ENCODE measurements at places on chromosomes 11 and 22.

- no peak for DNase-seq
These were observed 82.6 kb downstream of the LRRC32 start for GRCh38 chr11:76587820-76588454.

- no peak for DNase-seq
These were observed 859 bp upstream of the FGF19 start for GRCh38 chr11:69704508-69705253.

DNA sequence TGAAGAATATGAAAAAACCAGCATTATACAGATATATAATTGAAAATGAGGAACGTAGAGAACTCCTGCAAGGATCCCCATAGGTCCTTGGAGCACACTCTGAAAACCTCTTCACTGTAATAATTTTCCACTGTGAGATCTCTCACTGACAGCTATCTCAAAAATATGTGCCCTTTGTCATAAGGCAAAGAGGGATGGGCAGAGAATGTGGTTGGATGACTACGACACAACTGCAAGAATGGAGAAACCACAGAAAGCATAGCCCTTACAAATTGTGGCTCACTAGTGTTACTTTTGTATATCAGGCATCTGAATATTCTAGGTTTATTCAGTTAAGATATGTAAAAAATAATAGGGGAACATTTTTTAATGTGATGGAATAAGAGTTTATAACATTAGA lies 7.9 kb upstream of the CTSC start:
- no peak for DNase-seq

DNA sequence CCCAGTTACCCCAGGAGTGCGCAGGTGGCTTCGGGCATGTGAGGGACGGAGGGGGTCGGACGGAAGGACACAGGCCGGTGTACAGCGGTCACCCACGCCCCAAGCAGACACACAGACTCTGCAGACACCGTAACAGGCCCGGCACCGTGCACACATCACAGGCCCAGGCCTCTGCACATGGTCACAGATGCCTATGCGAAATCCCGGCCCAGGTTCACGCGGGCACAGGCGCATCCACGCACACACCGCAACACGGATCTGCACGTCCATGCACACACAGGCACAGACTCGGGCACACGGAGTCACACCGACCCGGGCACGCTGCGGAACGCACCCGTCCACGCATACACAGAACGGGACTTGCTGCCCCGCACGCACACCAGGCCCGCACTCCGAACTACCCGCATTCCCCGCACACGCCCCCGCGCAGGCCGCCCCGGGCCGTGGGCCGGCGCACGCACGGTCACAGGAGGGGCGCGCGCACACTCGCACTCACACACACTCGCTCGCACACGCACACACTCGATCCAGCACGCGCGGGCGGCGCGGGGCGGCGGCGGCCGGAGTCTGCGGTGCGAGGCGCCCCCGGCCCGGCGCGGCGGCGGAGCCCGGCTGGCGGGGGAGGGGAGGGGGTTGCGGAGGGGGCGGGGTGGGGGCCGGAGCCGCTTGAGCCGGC lies at the start of gene MGAT3:
Gene MGAT3 (plus strand): TSS at position 491 of the 676 bp plus-strand sequence. CDS start 30,336 bp downstream, outside the sequence.
- DNase-seq = no peak

DNA sequence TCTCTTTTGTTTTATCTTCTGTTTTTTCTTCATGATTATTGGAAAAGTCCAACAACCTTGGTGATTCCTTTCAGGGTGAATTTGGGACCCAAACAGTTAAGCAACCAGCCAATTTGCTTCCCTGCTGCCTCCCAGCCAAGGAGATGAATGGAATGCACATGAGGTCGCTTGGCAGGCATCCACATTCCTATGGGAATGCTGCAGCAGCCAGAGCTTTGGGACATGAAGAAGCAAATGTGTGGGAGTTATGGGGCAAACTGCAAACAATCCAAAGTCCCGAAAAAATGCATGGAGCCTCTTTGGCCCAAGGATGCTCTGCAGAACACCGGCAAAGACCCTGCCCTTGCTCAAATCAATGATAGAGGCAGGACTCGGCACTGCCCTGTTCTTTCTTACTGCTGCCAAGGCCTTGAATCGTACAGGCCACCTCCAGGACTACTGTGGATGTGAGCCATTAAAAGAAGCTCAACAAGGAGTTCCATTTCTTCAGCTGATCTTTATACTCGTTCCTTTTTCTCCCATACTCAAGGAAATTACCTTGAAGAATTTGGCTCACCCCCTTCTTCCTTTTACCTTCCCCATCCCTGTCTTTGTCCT lies 117.3 kb upstream of the TEAD1 start:
- DNase-seq = no peak

- DNase-seq = no peak
These were observed 8.6 kb upstream of the EIF3M start for GRCh38 chr11:32575070-32575469.

GRCh38 chr22:27032091-27032761 lies 374.8 kb downstream of the MIAT start:
- DNase-seq = no peak

- no peak for DNase-seq
These were observed 82.0 kb upstream of the ARHGAP32 start for GRCh38 chr11:129273944-129274711.

DNA sequence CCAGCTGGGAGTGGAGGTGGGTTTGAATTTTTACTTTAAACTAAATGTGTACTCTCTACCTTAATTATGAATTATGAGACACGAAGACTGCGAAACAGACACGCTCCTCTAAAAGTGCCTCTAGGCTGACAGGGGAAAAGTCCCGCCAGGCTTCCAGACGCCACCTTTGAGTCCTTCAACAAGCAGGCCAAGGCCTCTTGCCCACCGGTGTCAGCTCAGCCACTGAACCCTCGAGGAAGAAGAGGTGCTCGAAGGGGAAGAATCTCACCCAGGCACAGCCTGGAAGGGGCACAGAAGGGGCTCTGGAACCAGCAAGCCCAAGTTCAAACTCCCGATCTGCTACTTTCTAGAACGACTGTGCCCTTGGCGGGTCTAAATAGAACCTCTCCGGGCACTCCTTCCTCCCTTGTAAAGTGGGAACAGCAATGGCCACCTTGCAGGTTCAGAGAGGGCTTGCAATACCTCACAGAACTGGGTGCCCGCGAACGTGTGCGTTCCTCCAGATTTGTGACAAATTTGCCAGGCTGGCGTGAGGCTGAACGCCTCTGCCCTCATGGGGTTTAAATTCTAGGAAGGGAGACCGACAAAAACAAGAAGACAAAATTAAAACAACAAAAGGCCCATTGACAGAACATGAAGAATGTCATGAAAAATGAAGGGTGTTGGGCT lies 158.5 kb upstream of the GRK3 start:
- DNase-seq = no peak

- DNase-seq = no peak
These were observed 1.4 kb downstream of the SLC5A1 start for GRCh38 chr22:32044477-32044876.

GRCh38 chr22:44245867-44246266 lies 65.1 kb downstream of the PARVG start:
- DNase-seq = no peak

DNA sequence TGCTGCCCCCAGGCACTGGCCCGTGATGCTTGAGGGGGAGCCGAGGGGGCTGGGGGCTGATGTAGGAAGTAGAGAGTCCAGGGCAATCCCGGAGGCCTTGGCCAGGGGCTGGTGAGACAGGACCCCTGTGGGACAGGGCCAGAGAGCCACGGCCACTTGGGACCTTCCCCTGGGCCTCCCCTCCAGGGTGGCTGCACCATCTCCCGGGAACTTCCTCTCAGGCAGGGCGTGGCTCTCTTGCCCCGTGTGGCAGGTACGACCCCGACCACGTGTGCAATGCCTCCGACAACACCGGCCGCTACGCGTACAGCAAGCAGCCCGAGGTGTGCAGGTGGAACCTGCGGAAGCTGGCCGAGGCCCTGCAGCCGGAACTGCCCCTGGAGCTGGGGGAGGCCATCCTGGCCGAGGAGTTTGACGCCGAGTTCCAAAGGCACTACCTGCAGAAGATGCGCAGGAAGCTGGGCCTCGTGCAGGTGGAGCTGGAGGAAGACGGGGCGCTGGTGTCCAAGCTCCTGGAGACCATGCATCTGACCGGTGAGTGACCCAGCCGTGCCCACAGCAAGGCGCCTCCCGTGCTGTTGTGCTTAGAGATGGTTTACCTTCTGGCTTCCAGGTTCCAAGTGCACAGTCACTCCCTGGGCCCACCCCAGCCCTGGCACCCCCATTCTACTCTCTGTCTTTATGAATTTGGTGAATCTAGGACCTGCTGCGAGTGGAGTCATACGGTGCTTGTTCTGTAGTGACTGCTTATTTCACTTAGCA lies 9.7 kb downstream of the SELENOO start:
- no peak for DNase-seq

- DNase-seq = no peak
These were observed 35.8 kb upstream of the POU2AF2 start for GRCh38 chr11:111209543-111210355.

DNA sequence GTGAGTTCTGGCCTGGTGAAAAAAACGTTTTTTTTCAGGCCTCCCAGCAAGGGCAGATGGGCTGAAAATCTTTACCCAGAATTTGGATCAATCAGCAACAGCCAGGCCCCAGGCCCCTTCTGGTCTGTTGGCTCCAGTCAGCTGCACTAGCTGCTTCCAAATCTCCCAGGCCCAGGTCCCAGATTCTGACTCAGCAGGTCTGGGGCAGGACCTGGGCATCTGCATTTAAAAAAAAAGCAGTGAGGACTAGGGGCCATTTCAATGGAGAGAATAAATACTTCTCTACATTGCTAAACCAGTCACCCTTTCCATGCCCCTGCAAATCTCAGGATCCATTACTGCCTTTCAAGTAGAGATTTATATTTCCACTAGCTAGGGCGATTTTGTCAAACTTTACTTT lies 4.3 kb downstream of the SLC15A3 start:
- DNase-seq = no peak

- DNase-seq = no peak
These were observed 8.1 kb downstream of the MALAT1 start for GRCh38 chr11:65506772-65507505.

- no peak for DNase-seq
These were observed 149.6 kb downstream of the C11orf91 start for GRCh38 chr11:33551051-33551450.

DNA sequence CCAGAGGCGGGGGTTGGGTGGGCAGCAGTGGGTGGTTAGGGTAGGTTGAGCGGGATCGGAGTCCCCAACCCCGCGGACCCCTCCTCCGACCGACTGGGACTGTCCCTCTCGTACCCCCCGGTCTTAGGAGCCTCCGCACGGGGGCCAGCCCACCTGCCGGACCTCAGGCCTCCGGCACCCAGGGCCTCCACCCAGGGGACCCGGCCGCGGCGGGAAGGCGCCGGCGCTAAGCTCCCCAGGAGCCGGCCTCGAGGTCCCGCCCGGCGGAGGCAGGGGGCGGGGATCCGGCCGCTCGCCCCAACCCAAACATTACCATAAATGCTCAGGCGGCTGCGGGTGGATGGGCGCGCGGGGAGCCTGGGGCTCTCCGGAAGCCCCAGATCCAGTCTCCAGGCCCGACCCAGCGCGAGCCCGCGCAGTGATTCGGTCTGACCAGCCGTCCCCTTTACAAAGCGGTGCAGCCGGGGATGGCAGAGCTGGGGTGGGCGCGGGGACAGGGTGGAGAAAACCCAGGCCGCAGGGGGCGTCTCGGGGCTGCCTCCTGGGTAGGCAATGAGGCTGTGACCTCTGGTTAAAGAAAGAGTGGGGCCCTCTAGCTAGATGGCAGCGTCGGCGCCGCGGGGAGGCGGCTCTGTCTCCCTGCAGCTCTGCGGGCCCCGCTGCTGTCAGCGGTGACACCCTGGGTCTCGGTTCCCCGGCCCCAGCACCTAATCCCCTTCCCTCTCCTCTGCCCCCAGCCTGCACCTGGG lies 4.0 kb upstream of the MCAM start:
- no peak for DNase-seq

- no peak for DNase-seq
These were observed 95.8 kb downstream of the TBC1D22A start for GRCh38 chr22:46858181-46858771.

GRCh38 chr11:14420223-14420622 lies 61.2 kb upstream of the RRAS2 start:
- DNase-seq = no peak

DNA sequence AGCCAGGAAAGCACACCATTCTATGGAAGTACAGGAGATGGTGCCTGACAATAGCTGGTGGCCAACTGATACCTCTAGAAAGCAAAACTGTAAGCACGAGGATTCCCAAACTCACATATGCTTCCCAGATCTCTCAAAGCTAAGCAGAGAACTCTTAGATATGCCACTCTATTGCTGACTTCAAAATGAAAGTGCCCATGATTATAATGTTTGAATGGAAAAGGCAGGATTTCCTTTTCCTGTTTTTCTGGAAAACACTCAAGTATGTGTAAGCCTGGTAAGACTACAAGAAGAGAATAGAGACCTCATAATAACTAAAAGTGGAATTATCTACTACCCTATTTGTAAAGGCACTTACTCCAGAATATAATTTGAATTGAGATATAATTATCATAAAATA lies 2.6 kb upstream of the CARD18 start:
- DNase-seq = no peak

GRCh38 chr22:33918676-33919365 lies 1.5 kb downstream of the LARGE1 start:
- no peak for DNase-seq

DNA sequence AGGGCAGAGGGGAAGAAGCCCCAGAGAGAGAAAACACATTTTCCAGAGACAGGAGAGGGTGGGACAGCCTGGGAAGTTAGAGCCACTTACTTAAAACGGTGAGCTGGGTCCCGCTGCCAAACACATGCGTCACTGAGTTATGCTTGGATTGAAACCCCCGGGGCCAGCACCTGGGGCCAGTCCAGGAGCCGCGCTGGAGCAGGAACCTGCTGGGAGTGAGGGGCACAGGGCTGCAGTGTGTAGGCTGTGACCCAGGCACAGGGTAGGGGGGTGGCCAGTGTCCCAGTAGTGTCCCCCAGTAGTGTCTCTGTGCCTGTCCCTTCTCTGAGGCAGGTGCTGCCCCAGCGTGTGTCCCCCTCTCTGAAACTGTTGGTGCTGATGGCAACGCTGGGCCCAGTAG lies 5.2 kb downstream of the IGLL1 start:
- no peak for DNase-seq

GRCh38 chr11:62574363-62575071 lies 826 bp upstream of the EEF1G start:
- no peak for DNase-seq

Data from stimulated activated CD8-positive, alpha-beta memory T cell treated with anti-CD3 and anti-CD28 coated beads, Interleukin-15, amount 100 ng/mL, for 24 hours (primary cell).